Stimulated activated CD4-positive, alpha-beta T cell treated with anti-CD3 and anti-CD28 coated beads, Interleukin-2, amount 100 ng/mL, for 48 hours (primary cell): ENCODE measurements at places on chromosomes 16 and 17.

DNA sequence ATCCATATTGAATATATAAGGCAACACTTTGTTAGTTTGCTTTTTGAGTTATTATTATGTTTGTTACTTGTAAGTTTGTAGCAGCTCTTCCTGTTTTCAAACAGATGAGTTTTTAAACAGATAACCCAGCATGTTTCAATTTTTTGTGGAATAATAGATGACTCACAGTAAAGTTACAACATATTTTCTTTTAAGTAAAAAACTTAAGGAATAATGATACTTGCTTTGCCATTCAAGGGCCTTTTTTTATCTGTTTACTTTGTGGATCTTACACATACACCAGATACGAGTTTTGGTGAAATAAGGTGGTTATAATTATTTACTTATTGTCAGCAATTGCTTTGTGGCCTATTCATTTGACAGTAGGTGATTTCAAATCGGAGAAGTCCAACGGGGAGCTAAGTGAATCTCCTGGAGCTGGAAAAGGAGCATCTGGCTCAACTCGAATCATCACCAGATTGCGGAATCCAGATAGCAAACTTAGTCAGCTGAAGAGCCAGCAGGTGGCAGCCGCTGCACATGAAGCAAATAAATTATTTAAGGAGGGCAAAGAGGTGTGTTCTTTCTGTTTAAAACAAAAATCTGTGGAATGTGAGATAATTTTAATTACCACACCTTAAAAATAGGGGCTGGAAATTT is 66.3 kb downstream of the BPTF start:
- DNase-seq: no peak

- DNase-seq: peak; percentile 26
These were observed 986 bp downstream of the HAPSTR1 start for GRCh38 chr16:9092282-9092977.

GRCh38 chr17:64155129-64155528 is 25.2 kb upstream of the ERN1 start:
- DNase-seq: no peak

DNA sequence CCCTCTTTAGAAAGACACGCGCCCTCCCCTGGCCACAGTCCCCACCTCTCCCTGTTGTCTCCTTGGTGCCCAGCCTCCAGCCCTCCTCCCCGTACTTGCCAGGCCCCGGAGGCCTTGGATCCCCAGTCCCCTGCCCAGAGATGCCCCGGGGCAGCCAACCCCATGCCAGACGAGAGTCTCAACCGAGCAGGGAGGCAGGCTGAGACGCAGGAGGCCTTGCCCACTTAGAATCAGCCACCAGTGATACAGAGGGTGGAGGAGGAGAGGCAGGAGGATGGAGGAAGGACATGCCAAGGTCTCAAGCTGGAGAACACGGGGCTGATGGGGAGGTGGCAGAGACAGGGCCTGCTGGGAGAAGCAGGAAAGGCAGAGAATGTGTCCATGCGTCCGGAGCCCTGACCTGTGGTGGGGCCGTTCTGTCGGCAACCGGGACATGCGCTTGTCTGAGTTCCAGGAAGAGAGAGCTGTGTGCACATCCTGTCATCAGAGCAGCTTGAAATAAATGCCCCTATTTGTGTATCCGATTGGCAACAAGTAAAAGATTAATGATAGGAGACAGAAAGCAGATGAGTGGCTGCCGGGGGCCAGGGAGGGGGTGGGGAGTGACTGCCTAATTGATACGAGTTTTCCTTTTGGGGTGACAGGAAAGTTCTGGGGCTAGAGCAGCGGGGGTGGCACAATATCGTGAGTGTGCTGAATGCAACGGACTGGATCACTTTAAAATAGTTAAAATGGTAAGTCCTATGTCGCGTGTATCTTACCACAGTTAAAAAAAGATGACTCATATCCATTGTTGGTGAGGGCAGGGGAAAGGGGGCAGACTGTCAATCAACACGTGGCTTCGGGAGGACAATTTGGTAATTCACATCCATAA is 44.7 kb upstream of the MEAK7 start:
- DNase-seq: peak; percentile 32

- DNase-seq: no peak
These were observed 24.4 kb downstream of the GLP2R start for GRCh38 chr17:9850151-9850550.

- no peak for DNase-seq
These were observed 167.0 kb downstream of the COPRS start for GRCh38 chr17:31692027-31692426.

DNA sequence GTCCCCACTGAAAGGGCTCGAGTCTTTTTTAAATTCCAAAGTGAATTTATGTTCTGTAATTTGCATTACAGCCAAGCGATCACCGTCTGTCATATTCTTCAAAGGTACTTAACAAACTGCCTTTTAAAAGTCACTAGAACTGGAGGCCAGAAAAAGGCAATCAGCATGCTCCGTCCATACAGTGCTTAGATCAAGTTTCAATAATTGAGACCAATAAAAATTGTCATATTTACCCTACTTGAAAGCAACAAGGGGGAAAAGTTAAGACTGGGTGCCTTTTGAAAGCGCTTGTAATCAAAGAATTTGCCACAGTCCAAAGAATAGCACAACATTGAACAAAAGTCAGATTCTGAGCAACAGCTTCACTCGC is 9.0 kb upstream of the ZFHX3 start:
- DNase-seq: no peak

DNA sequence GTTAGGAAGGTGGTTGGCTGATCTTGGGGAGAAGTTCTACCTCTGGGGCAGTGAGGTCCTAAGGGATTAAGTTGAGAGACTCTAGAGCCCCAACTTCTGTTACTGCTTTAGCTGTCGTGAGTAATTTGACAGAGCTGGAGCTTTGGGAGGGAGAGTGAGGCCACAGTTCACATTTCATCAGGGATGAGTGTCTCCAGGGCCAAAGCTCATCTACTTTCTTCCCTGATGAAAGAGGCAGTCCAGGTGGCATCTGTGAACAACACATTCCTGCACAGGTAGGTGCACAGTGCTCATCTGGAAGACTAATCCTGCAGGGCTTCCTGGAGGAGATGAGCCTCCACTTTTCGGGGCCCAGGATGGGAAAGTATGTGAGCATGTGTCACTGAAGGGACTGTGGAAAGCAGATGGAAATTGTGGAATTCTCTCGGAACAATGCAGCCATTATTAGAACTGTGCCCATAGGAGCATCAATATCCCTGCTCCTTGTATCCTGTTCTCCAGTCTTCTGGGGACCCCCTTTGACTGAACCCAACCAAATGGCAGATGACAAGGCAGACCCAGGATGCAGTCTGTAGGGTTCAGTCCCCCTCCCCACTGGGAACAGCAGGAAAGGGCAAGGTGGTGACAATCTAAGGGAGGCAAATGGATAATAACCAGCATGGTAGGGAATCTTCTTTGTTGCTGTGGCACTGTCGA is 9.0 kb downstream of the DYNLL2 start:
- DNase-seq: no peak

DNA sequence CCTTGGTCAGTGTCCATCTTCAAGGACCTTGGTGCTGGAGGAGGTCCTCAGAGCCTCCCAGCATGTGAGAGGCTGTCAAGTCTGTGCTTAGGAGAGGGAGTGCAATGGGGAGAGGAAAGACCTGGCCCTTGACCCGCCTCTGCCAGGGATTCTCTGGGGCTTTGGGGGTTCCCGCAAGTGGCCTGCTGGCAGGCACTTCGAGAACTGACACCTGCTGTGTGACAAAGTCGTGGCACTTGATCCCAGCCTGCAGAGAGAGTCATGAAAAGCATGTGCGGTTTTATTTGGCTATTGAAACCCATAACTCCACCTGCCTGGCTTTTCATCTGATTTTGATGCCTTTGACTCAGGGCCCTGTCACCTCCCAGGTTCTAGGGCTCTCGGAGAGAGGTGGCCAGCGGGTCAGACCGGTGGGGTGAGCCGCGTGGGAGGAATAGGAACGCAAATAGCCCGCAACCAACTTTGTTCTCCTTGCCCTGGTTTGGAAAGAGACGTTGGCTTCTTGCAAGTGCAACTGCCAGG is 42.8 kb upstream of the GSE1 start:
- DNase-seq: no peak

DNA sequence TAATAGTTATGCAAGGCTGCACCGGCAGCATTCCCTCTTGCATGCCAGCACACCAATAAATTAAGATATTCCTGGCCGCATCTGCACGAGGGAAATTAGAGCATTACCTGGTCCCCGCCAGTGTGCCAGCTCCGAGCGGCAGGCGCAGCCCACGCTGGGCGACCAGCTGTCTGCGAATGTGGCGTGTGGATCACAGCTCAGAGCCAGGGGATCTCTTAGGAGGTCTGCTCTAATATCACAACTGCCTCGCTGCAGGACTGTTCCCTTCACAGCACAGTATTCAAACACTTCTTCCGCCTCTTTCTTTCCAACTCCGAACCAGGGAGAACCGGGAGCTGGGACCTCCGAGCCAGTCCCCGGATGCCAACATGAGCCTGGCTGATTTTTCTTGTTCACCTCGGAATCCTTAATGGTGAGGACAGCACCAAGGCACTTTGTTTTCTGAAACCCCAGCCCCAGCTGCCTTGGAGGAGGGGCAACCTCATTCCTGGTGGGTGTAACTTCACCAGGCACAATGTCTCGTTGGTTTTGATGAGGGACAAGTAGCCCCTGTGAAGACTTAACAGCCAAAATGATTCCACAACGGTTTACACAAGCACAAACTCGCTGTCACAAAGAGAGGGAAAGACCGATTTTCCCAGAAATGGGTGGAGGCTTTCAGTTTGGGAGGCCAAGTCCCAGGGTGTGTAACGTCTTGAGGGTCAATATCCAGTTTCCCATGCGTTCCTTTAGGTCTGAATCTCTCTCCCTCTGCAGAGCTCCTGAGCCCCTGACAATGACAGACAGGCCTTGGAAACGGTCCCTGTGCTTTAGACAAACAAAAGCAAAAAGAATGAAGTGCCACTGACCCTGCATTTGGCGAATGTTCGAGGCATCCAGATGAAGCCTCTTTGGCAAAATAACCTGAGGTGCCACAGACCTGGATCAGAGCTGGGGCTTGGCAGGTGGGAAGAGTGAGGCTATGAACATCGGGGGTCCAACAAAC is 213.2 kb downstream of the C16orf78 start:
- no peak for DNase-seq

GRCh38 chr17:76160896-76161528 is 20.0 kb upstream of the FOXJ1 start:
- no peak for DNase-seq

DNA sequence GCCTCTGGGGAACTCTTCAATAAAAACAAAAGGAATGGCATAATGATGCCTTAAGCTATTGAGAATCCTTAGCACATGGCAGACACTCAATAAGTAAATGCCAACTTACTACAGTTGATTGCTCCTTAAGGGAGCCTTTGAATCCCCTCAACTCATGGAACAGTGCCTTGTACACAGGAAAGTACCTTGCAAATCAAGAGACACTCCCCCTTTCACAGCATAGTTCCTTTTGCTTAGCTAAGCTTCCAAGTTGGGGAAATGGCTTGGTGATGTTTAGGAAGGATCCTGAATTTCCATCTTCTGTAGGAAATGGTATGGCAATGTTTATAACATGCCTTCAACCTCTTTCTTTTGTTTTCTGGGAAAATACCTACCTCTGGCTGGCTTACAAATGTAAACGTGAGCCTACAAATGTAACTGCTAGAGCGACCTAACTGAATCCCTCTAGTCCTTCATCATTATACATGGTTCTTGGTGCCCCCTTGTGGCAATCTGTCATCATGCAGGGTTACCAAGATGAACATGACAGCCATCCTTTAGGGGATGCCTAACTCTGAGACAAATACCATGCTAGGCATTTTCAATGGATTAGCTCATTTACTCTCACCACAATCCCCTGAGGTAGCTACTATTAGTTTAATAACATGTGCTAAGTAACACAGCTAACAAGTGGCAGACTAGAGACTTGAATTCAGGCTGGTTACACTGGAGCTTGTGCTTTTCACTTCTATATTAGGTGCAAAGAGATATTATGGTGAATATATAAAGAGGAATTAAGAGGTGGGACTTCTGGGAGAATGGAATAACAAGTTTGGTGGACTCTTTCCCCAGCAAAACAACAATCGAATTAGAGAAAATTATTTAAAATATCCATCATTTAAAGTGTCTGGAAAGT is 65.0 kb downstream of the MMD start:
- peak; percentile 76 for DNase-seq

DNA sequence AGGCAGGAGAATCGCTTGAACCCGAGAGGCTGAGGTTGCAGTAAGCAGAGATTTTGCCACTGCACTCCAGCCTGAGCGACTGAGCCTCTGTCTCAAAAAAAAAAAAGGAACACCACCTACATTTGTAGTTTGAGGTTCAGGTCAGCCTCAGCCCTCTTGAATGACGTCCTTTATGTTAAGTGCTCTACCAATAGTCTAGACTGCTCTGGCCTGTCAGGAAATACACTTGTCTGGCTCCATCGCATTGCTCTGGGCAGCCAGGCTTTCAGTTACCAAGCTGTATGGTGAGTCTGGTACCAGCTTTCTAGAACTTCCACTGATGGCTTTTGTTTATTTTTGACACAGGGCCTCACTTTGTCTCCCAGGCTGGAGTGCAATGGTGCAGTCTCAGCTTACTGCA is 11.4 kb downstream of the SOCS7 start:
- DNase-seq: no peak

GRCh38 chr17:41230094-41230493 is 2.2 kb upstream of the KRTAP9-3 start:
- DNase-seq: no peak
